ENCODE measurements at places on chromosomes 12 and 14. TPM values are rescaled to one million over a fixed set of nuclear protein-coding genes. Genes with fewer than 3 reads are reported as not detected.

FKBP3 gene
- total RNA-seq: 188 TPM

ABHD12B gene
- total RNA-seq: 4.8 TPM

GPX2 gene
- 3.7 TPM for total RNA-seq

SYCP3 gene
- total RNA-seq: not detected

OAS2 gene
- total RNA-seq: not detected

PAWR gene
- 130 TPM for total RNA-seq

- no peaks in the 10 kb centered on the region for H3K4me1 ChIP-seq
- H3K27me3 ChIP-seq: no peaks in the 10 kb centered on the region
- peaks cover 76% of the 10 kb centered on the region for H3K36me3 ChIP-seq
- no peak for DNase-seq
- H3K4me3 ChIP-seq: no peak overlapping the region
- H3K27ac ChIP-seq: no peak overlapping the region
Measured at GRCh38 chr14:102043251-102044025, 43.4 kb downstream of the HSP90AA1 start.

- no peaks in the 10 kb centered on the region for H3K4me1 ChIP-seq
- no peaks in the 10 kb centered on the region for H3K36me3 ChIP-seq
- H3K27me3 ChIP-seq: no peaks in the 10 kb centered on the region
Measured at GRCh38 chr12:27828196-27828595, 48.2 kb upstream of the MANSC4 start.

DNA sequence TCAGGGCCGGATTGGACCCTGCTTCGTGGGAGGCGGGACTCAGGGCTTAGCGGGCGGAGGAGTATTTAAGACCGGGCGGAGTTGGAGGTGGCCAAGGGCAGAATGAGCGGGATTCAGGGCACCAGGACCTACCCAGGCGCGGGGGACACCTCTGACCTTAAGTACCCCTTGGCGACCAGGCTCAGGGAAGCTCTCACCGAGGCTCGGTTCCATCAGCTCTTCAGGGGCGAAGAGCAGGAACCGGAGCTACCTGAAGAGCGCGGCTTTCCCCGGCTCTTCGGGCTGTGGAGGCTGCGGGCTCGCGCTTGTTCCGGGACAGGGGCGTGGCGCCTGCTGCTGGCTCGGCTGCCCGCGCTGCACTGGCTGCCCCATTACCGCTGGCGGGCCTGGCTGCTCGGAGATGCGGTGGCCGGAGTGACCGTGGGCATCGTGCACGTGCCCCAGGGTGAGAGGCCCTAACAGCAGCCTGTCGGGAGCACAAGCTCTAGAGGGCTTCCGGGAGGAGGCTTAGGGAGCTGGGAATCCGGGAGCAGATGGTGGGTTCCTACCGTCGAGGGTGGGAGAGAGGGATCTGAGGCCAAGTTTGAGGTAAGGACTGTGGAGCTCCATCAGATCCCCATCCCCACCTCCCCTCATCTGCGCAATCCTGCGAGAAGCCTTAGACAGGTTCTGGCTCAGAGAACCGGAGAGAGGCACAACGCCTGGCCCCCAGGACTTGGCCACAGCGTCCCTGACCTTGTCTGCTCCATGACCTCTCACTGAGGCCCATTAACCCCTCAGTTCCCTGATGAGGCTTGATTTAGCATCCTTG lies 8.4 kb downstream of the ARHGEF25 start:
- no peaks in the 10 kb centered on the region for H3K4me1 ChIP-seq
- H3K27ac ChIP-seq: no peak overlapping the region
- DNase-seq: peak; percentile 91

DNA sequence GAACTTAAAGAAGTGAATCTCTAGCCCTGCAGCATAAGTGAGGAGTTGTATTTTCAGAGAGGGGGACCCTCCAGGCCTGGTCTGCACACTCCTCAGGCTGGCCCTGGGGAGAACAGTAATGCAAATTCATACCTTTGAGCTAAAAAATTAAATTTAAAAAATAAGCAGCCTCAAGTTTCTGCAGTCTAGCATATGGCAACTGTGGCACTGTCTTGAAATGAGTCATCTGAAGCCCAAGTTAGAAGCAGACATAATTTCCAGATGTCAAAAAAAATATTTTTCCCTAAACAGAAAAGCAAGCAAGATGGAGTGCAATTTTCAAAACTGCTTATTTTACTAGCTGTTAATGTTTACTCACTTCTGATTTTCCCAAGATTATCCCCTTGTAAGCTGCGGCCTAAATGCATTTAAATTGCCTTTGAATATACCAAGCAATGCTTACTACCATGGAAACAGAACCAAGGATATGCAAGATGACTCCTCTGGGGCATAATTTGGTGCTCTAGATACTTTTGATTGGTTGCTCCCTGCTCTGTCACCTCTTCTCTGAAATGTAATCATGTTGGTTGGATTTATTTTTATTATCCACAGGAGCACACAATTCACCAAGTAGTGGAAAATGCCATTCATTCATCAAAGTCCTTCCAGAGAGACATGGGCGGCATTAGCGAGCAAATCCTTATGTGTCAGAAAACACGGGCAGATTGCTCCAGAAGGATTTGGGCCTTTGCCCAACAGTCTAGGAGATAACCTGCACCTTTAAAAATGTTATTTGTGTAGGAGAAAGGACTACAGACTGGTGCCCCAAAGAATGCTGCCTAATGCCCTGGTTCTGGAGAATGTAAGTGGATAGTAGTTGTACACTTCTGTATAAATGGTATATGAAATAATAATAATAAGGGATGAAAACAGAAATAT lies 25.0 kb upstream of the DHRS7 start:
- no peak for DNase-seq
- no peaks in the 10 kb centered on the region for H3K36me3 ChIP-seq

GRCh38 chr14:85190251-85190650 lies 339.7 kb upstream of the FLRT2 start:
- no peak overlapping the region for H3K27ac ChIP-seq
- no peaks in the 10 kb centered on the region for H3K36me3 ChIP-seq
- no peaks in the 10 kb centered on the region for H3K27me3 ChIP-seq
- H3K4me3 ChIP-seq: no peak overlapping the region
- no peak for DNase-seq
- H3K4me1 ChIP-seq: peaks cover 3% of the 10 kb centered on the region

Data from endodermal cell (in vitro differentiated cells).